ENCODE measurements at places on chromosomes 3 and 15. TPM values are rescaled to one million over a fixed set of nuclear protein-coding genes. Genes with fewer than 3 reads are reported as not detected.

PIK3R4 gene
- total RNA-seq, result 26.1 TPM

TERC gene
- total RNA-seq, result 6.0 TPM

DNA sequence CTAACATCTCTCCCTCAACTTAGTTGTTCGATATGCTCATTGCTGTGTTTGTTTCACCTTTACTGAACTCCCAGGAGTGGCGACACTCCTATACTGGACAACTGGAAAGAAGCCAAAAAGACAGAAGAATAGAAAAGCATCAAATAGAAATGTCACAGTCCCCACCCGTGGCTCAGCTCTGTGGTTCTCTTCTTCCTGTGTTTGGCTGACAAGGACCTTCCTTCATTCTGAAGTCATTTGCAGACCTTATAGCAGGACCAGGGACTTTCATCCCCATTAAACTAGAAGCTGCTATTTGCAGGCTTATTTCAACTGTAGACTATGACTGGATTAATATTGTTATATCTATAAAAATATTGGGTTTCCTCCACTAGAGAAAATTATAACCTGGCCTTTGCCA lies 125.9 kb downstream of the NECTIN3 start:
- DNase-seq, result no peak

GRCh38 chr15:63997715-63998442 lies 48.4 kb downstream of the DAPK2 start:
- DNase-seq, result no peak

DNA sequence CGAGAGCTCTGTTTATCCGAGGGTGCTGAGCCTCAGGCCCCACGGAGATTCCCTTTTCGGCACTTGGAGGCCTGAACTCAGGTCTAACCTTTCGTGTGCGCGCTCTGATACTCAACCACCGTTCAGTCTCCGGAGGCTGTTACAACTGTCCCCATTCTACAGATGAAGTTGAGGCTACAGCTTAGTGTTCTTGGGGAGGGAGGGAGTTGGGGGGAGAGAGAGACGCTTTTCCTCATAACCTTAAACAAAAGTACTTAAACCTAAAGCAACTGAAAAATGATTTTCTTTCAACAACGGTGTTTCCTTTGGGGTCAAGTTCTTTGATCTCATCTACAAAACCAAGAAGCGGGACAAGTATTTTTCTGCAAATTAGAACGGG lies 952 bp upstream of the CHST2 start:
- no peak for DNase-seq
